Globus pallidus (tissue), 1 donor: ENCODE measurements at places on chromosomes 11 and 22.

DNA sequence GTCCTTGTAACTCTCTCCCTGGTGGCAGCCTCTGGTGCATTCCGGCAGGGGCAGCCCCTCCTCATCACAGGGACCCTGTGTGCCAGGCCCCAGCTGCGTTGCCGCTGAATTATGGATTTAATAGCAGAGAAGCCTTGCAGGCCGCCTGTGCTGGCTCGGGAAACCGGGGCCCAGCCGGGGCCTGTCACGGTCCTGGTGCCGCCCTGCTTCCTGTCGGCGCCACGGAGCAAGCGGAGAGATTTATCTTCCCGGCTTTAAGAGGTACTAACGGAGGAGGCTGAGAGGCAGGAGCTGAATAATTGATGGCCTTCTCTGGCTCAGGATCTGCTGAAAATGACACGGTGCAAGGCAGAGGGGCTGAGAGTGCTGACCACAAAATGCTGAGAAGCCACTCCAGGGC lies 54.0 kb upstream of the CCDC188 start:
- no peak for DNase-seq

- no peak for DNase-seq
Measured at GRCh38 chr11:13434247-13435205, 28.5 kb downstream of the BTBD10 start.

DNA sequence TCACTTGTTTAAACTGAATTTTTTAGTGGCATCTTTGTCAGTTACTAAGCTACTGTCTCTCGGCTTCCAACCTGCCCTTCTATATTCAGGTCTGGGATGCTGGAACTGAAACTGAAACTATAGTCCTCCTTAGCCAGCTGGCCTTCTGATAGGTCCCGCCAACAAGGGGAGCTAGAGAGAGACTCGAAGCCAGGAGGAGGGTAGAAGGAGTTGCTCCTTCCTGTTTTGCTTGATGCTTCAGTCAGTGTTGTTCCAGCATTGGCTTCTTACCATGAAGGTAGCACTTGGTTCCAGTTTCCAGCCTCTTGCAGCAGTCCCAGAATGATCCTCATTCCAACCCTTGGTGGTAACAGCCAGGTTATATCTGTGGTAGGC lies 32.9 kb upstream of the HORMAD2 start:
- no peak for DNase-seq

DNA sequence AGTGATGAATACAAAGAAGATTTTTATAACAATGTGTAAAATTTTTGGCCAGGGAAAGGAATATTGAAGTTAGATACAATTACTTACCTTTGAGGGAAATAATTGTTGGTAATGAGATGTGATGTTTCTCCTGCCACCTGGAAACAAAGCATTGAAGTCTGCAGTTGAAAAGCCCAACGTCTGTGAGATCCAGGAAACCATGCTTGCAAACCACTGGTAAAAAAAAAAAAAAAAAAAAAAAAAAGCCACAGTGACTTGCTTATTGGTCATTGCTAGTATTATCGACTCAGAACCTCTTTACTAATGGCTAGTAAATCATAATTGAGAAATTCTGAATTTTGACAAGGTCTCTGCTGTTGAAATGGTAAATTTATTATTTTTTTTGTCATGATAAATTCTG lies 5.3 kb downstream of the BIRC3 start:
- DNase-seq, result no peak

GRCh38 chr11:6618117-6619003 lies 862 bp downstream of the TPP1 start:
- DNase-seq, result peak; percentile 61

GRCh38 chr22:41976070-41976901 lies 7.0 kb downstream of the SEPTIN3 start:
- DNase-seq, result peak; percentile 61

GRCh38 chr22:50583294-50583861 lies 729 bp upstream of the CHKB start:
- DNase-seq, result no peak

DNA sequence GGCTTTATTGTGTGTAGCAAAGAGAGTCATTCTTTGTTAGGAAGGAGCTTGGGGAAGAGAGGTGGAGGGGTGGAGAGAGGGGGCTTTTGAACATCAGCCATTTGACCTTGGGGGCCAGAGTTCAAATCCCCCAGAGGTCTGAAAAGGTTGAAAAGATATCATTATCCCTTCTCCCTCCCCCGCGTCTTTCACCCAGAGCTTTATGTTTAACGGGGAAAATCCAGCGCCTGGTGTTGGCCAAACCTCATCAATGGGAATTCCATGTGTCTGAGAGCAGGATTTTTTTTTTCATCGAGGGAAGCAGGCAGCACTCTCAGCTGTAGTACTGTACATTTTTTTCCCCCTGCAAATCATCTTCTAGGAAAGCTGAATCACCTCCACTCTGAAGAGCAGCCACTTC lies 122.4 kb upstream of the HSD17B12 start:
- DNase-seq, result no peak

DNA sequence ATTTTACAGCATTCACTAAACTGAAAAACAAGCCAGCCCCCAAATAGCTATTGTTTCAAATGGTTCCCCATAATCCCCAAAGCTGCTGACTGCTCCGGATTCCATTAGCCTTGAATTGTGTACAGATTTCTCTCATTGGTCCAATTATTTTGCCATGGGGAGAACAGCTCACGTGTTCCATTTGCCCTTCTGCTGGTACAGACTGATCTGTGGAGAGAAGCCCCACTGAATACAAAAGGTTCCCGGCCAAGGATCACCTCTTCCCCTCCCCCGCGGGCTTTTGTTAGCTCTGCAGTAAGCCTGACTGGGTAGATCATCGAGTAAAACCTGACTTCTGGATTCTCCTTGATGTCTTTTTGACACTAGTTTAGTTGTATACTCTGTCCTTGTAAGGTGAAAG lies 9.1 kb upstream of the MAPK8IP1 start:
- no peak for DNase-seq

DNA sequence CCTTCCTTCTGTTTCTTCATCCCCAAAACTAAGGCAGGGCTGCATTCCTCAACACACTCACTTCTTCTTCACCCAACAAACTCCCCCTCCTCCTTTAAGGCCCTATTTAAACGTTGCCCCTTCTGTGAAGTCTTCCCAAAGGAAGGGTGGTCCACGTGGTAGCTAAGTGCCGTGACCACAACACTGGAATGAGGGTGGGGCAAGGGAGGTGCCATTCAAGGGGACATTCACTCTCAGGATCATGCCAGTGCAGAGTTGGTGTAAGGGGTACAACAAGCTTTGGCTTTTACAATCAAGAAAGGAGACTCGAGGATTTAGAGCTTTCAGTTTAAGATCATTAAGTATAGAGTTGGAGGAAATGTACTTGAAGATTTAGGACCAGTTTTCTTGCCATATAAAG lies 8.0 kb upstream of the MS4A10 start:
- DNase-seq, result no peak

DNA sequence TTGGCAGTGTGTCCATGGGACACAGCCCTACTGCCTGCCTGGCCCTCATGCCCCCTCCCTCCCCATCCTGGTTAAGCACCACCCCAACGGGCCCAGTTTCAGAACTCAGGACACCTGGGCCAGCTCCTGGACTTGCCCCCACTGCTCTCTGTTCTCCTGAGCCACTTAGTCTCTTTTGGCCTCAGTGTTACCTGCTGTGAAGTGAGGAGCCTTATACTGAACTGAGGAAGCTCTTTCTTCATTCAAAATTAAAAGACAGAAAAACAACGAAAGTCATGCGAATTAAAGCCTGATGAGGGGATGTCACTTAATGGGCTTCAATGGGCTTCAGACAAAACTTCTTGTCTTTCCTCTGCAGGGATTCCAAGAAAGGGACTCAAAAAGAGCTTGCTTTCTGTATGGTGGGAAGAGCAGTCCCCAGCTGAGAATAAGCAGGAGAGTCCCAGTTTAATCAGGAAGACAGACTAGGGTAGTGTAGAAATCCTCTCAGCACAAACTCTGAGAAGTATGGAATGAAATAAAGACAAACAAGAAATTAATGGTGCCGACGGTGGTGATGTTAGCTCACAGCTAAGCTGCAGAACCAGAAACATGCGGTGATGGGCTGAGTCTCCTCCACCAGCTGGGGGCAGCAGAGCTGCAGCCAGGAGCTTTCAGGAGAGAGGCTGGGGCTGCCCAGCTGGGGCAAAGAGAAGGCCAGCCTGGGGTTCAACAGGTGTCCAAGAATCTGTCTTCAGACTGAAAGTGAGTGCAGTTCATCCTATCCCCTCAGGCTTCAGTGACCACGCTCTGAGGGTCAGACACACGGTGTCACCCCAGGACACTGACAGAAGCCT lies 101.0 kb downstream of the GGTLC2 start:
- peak; percentile 12 for DNase-seq

GRCh38 chr11:64531906-64532312 lies 59.1 kb upstream of the SLC22A12 start:
- no peak for DNase-seq

DNA sequence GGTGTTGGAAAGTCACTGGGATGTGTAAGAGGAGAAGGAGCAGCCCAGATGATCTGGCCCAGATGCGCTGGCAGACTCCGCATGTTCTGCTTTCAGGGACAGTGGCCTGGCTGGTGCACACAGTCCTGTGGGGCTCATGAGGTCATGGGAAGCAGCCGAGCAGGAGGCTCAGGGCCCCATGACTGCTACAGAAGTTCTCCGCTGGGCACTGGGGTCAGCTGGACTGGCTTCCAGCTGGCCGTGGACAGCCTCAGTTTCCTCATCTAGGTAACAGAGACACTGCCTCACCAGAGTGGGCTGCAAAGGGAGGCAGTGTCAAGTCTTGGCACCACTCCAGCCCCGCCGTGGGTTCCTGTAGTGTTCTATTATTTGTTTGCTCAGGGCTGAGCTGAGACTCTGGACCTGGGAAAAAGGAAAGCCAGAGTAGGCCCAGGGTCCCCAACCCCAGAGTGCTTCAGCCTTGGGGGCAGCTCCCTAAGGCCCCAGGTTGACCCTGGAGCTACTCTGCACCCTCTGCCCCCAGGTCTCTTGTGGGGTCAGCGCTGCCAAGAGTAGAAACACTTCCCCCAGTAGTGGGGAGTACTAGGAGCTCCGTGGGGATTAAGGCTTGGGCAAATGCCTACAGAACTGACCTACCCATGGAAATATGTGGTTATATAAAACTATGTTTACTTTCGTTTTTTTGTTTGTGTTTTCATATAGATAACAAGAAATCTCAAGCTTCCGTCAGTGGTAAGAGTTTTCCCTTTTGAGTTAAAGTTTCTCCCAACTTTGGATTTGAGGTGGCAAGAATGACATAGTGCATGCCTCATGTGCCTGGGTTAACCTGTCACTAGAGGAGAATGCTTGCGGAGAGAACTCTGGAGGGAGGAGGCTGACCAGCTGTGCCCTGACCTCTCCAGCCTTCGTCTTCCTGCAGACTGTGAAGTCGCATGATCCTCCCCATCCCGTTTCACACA lies 45.3 kb downstream of the MED15 start:
- DNase-seq, result peak; percentile 76

GRCh38 chr11:99376463-99376862 lies 355.7 kb downstream of the CNTN5 start:
- DNase-seq, result no peak

DNA sequence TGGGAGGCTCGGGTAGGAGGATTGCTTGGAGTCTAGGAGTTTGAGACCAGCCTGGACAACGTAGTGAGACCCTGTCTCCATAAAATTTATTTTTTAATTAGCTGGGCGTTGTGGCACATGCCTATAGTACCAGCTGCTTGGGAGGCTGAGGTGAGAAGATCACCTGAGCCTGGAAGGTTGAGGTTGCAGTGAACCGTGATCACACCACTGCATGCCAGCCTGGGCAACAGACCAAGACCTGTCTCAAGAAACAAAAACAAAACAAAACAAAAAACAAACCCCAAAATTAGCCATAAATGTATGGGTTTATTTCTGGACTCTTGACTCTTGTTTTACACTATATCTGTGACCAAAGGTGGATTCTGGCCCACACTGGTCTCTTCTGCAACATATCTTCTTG lies 41.6 kb downstream of the EIF3F start:
- no peak for DNase-seq

DNA sequence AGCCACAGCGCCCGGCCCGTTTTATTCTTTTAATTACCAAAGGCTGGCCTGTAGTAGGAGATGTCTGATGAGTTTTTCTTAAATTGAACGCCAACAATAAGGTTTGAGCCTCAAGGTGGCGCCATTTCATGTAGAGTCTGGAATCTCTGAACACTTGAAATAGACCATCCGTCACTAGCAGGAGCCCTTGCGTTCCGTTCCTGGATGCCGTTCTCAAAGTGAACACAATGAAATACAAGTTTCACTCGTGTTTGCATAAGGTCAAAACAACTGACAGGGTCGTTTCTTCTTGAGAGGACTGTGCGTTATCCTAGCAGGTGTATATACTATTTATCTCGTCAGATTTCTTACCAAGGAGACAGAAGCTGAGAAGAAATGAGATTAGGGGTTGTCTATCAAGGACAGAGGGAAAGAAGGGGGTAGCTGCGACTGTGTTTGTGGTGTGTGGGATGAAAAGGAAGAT lies 18.7 kb upstream of the SCGB1D1 start:
- peak; percentile 81 for DNase-seq

- no peak for DNase-seq
Measured at GRCh38 chr11:69419662-69420395, 61.6 kb upstream of the LINC01488 start.

DNA sequence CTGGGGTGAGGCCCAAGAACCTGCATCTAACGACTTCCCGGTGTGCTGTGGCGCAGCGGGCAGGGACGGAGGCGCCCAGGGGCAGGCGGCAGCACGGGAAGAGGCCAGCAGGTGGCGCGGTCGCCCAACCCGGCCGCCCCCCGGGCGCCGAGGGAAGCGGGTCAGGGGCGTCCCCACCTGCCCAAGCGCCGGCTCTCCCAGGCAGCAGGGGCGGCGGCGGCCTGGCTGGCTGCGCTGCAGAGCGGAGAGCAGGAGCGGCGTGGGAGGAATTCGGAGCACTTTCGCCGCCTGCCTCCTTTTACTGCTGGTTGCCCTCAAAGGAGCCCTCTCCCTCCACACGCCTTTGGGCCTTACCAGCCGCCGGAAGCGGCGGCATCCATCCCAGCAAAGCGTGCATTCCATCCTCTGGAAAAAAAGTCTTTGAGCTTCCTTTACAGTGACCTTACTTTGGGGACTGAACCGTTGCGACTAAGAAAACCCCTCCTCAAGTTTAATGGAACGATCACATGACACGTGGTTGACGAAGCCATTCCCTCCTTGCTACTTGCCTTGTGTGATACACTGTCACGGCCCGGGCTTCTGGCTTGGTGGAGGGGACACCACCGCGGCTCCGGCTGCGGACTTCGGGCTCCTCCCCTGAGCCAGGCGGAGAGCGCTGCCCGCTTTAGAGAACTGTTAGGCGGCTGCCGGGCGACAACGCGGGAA lies 106.8 kb upstream of the CLMP start:
- DNase-seq, result peak; percentile 40

GRCh38 chr22:32354360-32355351 lies 3.0 kb upstream of the RFPL3 start:
- no peak for DNase-seq

GRCh38 chr22:44436736-44437135 lies 61.3 kb downstream of the RTL6 start:
- DNase-seq, result no peak

- DNase-seq, result no peak
Measured at GRCh38 chr11:126612671-126613070, 257.2 kb downstream of the ST3GAL4 start.

- no peak for DNase-seq
Measured at GRCh38 chr11:66694056-66694410, 16.3 kb upstream of the RBM4B start.
